ENCODE measurements at places on chromosomes 16 and 17.

DNA sequence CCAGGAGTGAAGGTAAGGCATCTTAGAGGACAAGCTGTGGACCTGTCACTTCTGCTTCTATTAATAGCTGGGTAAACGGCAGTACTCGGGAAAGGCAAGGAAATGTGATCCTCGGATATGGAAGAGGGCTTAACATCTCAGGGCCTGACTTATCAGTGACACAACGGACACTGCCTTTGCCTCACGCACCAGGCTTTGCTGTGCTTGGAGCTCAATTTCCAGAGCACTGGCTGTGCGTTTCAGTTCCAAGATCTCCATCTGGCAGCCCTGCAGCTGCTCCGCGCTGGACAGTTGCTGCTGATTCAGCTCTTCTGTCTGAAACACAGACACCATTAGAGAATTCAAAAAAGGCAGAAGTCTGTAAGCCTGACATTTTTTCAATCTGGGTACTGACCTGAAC, 3.5 kb downstream of the KRT40 start:
- DNase-seq = no peak

GRCh38 chr16:11966173-11966572, 1.2 kb downstream of the TNFRSF17 start:
- no peak for DNase-seq

- no peak for DNase-seq
These were observed 76.0 kb downstream of the WIPI1 start for GRCh38 chr17:68381076-68381900.

- DNase-seq = no peak
These were observed 62.5 kb downstream of the ERCC4 start for GRCh38 chr16:13982451-13982850.

- no peak for DNase-seq
These were observed 211.9 kb downstream of the STX8 start for GRCh38 chr17:9363440-9364350.

DNA sequence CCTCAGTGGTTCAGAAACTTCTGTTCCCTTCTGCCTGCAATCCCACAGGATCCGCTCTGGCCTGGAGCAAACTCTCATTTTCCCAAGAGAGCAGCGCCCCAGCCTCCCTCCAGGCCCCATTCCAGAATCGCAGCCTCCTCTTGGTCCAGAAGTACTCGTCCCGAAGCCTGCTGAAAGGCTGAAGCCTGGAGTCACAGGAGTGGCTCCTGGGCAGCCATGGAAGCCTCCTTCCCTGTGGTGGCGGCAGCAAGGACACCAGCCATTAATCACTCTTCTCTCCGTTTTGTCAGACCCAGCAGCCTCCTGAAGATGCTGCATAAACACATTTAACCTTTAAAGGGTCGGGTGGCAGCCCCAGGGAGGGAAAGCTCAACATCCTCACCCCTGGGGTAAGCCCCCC, 66.9 kb upstream of the TNRC6C start:
- DNase-seq = no peak

DNA sequence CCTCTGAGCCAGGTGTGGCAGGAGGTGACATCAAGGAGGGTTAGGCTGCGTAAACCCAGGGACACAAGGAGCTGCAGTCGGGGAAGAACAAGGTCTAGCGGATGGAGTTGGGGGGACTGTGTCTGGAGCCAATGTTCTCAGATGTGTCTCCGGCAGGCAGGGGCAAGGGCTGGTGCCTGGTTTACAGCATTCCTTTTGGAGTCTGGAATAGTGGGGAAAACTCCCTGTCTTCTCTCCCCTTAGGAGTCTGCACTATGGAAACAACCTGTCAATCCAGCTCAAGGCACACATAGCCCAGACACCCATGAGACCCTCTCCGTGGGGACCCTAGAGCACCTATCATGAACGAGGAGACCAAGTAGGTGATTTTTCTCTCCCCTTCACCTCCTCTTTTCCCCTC, 27.5 kb downstream of the NLRC5 start:
- DNase-seq = no peak

DNA sequence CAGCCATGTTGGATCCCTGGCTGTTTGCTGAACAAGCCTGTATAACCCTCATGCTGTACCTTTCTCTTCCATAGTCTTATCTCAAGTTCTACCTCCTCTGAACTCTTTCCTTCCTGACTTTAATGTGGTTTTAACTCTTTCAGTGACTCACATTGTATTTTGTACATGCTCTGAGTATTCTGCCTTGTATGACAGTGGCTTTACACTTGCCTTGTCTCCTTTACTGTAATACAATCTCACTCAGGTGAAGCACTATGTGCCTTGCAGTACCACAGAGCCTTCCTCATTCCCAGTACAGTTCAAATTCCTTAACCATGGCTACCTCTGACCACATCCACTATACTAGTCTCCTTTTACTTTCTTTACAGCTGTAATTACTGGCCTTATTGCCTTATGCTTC, 14.1 kb downstream of the PSMD11 start:
- no peak for DNase-seq

DNA sequence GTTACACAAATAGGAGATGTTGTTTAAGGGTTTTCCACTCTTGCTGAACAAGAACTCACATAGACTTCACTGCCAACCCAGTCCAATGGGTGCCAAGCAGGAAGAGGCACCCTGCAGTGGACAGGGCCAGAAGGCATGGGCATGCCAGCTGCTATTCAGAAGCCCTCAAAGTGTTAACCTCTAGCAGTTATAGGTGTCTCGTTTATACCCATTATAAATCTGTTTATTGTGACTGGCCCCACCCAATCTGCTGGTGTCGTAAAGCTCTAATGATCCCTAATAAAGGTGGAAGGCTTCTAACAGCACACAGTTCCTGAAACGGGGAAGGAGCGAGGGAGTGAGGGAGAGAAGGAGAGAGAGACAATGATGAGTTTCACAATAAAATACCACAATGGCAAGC, 23.9 kb downstream of the HNF1B start:
- no peak for DNase-seq

GRCh38 chr16:622920-623280, 7.9 kb upstream of the WFIKKN1 start:
- DNase-seq = no peak

GRCh38 chr17:57577751-57578607, 167.1 kb downstream of the CCDC182 start:
- no peak for DNase-seq

- no peak for DNase-seq
These were observed 7.1 kb downstream of the GRN start for GRCh38 chr17:44351961-44352827.

- no peak for DNase-seq
These were observed 17.8 kb upstream of the RPL38 start for GRCh38 chr17:74185571-74186185.

DNA sequence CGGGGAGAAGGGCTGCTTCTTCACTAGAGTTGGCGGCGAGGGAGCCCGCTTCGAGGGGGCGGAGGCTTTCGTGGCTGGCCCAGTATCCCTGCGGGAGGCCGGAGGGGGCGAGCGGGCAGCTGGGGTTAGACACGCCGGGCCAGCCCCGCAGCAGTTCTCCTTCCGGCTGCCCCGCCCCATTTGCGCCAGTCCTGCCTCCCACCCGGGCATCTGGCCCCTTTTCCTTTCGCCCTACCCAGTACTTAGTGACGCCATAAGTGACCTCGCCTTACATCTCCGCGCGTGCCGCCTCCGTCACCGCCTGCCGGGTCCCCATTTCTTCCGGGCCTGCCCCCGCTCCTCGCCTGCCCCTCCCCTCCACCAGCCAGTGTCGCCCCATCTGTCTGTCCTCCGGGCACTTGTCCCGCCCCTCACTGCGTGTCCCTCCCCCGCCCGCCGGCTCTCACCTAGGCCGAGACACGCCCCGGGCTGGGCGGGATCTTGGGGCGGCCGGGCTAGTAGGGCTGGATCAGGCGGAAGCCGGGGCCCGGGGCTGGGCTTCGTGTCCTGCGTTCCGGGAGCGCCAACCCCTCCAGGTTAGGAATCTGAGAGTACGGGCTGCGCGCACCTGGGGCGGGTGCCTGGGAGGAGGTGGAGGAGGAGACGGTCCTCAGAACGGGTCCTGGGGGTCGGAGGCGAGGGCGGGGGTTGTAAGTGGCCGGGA, 14.3 kb downstream of the SPATA32 start:
- peak; percentile 98 for DNase-seq

- no peak for DNase-seq
These were observed 690.4 kb upstream of the RBFOX1 start for GRCh38 chr16:6642271-6642670.

GRCh38 chr16:79316004-79316458, 284.5 kb downstream of the MAF start:
- no peak for DNase-seq

GRCh38 chr17:79790805-79791734, 5.8 kb downstream of the CBX8 start:
- no peak for DNase-seq

GRCh38 chr17:63221939-63222338, 224.2 kb downstream of the CYB561 start:
- no peak for DNase-seq

DNA sequence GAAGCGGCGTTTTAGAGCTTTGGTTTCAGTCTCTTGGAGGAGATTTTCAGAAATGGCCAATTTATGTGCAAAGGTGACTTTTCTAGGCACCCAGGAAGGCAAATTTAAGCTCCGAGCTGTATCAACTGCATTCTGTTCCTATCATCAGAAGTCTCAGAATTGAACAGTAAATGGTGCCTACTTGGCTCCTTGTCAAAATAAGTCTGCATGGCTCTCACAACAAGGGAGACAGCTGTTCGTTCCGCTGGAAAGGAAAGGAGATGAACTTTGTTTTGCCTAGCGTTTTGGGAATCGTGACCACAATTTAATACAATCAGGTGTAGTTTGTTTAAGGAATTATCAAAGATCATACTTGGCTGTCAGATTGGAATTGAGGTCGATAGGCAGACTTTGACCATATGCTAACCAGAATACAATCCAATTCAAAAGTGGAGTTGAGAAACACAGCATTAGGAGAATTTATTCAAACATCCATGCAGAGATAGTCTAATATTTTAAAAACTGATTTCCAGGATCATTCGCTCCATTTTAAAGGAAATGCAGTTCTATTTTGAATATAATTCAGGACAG, 139.4 kb downstream of the CPPED1 start:
- DNase-seq = no peak

- peak; percentile 31 for DNase-seq
These were observed 3.9 kb downstream of the CDH11 start for GRCh38 chr16:65117811-65118448.

GRCh38 chr16:50778284-50779163, 36.6 kb downstream of the CYLD start:
- no peak for DNase-seq

DNA sequence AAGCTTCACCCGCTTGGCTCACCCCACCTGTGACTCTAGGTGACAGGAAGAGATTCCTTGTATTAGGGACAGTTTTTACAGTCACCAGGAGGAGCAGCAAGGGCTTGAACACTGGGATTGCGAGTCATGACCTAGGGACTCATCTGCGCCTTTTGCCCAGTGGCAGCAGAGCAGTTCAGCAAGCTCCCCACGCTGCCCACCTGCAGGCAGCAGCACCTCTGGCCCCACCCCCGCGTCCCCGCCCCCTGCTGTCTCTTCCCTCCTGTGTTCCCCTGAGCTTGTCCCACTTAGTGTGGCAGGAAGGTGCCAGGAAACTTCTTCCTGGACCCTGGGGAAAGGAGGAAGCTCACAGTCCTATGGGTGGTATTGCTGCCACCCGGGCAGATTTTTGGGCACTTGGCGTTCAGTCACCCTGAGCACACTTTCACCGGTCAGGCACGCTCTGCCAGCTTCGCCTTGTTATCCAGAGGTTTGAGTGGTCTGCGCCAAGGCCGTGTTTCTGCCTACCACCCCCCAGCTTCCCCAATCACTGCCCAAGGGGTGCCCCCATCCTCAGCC, 8.7 kb downstream of the MMP15 start:
- DNase-seq = no peak

DNA sequence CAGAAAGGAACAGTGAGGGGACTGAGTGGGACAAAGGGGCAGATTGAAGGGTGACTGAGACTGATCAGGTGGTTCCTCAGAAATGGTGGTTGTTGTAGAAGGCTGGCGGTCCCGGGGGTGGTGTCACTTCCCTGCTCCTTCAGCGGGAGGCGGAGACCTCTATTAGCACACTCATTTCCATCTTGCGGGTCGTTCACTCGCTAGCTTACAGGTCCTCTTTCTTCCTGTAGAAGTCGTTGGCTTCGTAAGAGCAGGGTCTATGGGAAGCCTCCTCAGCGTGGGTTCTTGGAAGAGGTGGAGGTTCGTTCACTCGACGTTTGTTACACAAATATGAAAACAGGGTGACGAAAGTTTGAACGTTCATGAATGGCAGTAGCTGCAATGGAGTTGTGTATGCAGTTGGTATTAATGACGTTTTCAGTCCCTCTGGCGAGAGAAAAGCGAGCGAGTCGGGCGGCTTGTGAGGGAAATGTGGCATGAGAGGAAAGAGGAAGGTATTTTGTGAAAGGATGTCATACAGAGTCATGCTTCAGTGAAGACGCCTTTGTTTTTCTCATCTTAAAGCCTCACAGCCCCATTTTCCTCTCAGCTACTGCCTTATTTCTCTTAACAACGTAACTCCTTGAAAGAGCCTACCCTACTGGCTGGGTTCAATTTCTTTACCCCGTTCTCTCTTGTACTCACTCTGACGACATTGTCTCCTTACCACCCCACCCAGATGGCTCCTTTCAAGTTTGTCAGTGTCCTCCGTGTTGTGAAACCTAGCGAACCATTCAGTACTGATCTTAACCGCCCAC, 667 bp downstream of the EFCAB13 start:
- DNase-seq = peak; percentile 48

DNA sequence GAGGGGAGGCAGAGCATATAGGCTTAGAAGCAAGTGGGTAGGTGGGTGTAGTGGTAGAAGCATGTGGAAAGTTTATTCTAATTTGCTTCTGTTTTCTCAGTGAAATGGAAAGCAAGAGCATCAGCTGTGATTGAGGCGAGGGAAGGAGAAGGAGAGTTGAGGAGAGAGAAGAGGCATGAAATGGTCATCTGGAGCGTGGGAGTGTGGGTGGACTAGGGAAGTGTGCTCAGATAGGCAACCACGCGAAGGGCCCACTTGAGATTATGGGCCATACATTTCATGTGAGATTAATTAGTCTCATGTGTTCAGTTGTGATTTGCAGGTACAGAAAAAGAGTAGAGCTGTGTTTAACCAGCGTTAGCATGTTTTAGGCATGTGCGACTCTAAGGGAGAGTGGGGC, 20.8 kb upstream of the CDC6 start:
- DNase-seq = no peak

GRCh38 chr17:12727076-12727760, 61.5 kb downstream of the MYOCD start:
- DNase-seq = no peak

DNA sequence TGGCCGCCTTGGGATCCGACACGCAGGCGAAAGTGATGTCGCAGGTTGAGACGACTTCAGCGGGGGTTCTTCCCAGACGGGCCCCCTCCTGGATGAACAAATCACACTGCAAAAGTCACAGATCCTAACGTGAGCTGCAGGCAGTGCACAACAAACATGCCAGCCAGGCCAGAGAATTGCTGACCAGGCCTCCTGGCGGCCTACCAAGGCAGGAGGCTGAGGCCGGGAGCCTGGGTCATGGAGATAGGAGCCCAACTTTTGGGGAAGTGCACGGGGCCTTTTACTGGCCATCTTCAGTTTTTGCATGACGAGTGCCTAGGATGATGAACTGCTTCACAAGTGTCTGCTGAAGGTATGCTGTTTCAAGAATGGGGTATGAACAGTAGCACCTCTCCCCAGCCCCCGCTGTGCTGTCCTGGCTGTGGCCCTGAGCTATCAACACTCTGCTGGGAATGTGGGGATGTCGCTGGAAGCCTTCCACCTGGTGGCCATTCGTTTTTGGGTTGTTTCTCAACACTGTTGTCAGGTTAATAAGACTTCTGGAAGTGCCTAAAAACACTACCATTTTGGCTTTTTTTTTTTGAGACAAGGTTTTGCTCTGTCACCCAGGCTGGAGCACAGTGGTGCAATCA, 12.2 kb upstream of the ROGDI start:
- DNase-seq = no peak

GRCh38 chr16:81816793-81817210, 37.7 kb downstream of the PLCG2 start:
- no peak for DNase-seq
